ENCODE measurements at places on chromosomes 1 and 21.
A peak's percentile ranks its signal among the peaks of the same experiment; 100 is the strongest.

DNA sequence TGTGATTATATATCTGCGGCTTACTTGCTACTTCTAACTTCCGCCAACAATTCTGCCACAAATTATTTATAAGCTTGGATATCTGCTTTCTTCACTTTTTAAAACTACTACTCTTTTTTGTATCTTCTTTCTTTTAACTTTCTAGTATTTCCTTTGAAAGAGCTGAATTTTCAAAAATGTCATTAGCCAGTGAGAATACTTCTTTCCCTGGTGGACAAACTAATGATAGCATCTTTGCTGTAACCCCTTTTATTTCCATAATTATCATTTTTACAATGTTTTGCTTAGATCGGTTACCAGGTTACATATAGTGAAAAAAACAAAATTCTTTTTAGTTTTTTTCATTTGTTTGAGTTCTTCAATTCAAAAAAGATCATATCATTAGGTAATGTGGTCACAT is 355.9 kb upstream of the ADGRL4 start:
- no peak for DNase-seq

- peak; percentile 84 for DNase-seq
Observed at GRCh38 chr1:41776891-41777441, 141.8 kb downstream of the HIVEP3 start.

DNA sequence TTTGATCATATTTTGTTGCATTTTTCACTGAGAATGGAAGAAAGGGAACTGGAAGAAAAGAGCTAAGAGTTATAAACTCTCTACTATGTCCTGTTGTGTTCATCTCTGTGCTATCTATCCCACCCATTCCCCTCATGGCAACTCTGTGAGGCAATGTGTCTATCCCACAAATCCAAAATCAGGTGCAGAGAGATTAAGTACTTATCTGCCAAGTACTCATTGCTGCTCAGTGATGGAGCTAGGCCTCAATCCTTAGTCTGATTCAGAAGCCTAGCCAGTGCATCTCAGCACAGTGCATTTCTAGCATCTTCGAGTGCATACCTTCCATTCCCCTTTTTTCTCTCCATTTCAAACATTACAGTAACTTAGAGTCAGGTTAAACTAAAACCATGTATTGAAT is 270.6 kb downstream of the TPR start:
- no peak for DNase-seq

- DNase-seq = no peak
Observed at GRCh38 chr1:160550572-160551034, 27.5 kb upstream of the SLAMF6 start.

DNA sequence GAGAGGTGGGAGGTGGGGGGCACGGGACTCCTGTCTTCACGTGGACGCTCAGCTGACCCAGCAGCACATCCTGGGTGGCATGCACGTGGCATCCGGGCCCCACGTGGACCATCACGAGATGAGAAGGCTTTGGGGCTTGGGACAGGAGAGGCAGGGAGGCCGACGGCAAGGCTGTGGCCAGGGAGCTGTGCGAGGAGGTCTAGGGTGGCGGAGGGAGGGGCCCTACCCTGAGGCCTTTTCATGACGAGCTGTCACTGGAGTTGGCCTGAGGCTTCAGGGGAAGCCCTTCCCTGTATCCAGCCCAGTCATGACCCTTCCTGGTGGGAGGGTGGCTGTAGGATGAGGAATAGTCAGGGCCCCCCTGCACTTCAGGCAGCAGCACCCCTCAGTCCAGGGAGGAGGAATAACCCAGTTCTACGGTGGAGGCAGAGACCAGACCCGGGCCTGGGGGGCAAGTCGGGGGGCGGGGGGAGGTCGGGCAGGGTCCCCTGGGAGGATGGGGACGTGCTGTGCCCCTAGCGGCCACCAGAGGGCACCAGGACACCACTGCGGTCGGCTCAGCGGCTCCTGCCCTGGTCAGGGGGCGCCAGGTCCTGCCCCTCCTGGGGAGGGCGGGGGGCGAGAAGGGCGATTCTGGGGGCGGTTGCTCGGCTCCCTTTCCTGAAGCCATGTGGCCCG is 2.0 kb upstream of the PERM1 start:
- DNase-seq = peak; percentile 71

- no peak for DNase-seq
Observed at GRCh38 chr1:93111561-93111960, 32.5 kb downstream of the MTF2 start.

DNA sequence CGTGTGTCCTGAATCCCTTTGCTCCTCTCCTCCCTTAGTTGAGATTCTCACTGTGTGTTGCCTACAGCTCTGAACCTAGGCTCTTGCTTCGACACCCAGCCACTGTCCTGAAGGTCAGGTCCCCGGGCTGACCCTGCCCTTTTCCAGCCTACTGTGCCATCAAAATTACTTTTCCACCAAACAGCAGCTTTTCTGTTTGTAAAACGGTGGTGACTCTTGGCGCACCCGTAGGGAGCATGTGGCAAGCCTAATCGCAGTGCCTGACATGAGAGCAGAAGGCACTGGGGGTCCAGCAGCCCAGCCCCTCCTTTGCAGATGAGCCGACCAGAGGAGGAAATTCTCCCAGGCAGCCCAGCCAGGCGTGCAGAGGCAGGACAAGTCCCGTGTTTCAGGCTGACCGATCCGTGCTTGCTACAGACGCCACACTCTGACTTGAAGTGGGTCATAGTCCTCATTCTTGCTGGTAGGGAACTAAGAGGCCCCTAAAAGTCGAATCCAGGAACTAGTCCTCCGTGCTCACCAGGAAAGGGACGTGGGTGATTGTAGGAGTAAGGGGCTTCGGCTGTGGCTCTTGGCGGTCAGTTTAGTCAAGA is 6.8 kb downstream of the GPR137B start:
- no peak for DNase-seq

- DNase-seq = no peak
Observed at GRCh38 chr21:37483776-37484175, 117.2 kb downstream of the DYRK1A start.

DNA sequence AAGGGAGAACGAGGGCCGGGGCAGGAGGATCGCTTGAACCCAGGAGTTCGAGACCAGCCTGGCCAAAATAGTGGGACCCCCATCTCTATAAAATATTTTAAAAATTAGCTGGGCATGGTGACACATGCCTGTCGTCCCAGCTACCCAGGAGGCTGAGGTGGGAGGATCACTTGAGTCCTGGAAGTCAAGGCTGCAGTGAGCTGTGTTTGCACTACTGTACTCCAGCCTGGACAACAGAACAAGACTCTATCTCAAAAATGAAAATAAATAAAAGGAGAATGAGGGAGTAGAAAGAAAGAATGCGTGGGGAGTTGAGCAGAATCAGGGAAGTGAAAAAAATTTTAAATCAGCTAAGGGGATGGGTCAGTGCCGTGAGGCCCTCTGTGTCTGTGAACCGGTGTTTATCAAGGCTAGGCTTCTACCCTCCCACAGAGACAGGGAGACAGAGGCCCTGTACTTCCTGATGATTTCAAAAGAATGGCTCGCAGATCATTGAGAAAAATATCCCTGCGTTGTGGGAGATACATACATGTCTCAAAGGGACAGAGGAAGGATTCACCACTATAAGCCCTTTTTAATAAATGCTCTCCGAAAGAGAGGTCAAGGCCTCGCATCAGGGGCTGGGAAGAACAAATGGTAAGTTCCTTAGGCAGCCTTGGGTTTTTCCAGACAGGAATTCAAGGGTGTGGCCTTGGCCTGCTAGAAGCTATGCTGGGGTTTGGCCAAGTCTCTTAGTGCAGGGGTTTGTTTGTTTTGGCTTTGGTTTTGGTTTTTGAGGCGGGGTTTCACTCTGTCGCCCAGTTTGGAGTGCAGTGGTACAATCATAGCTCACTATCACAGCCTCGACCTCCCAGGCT is 20.7 kb downstream of the IL10RB start:
- no peak for DNase-seq

GRCh38 chr1:91916811-91917460 is 31.0 kb upstream of the TGFBR3 start:
- DNase-seq = no peak

DNA sequence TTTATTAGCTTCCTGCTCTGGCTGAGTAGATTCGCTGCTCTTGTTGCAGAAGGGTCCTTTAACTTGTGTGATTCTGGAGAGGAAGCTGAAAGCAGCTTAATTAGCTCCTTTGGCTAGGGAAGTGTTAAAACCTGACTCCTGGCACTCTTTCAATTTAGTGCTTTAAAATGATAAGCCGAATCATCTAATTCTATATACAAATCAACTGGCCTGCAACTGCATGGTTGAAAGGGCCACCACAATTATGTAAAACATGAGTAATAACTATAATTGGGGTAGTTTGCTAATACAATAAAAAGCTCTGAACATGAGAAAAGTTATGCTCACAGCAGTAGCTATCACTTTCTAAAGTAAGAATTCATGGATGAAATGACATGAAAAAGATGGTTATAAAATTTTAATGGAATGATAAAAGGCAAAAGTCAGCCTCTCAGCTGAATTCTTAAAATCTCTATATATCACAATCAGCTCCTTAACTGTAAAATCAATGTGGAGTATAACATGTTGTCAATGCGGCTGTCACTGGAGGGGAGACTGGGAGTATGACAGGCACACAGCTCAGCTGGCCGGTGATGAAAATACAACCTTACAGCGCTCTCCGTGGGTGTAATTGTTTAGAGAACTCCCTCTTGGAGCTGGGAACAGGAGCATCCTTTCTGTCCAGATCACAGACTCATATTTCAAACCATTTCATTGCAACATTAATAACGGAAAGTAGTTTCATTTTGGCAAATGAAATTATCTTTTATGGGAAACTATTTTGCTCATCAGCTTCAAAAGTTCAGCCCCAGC is 324.4 kb downstream of the KCTD3 start:
- DNase-seq = no peak

DNA sequence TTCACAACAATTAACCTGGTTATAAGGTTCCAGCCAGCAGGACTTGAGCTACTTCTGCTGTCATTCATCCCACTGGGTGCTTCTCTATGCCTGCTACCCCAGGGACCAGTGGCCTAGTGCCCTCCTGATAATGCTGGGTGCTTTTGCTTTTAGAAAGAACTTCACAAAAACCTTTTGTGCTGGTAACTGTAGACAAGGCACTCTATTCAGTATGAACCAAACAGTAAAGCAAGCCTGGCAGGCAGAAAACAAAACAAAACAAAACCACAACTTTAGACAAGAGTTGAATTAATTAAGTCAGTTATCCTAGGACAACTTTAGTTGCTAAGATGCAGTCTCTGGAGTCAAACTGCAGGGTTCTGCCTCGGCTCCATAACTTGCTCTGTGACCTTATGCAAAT is 61.9 kb upstream of the ADGRL2 start:
- no peak for DNase-seq

- DNase-seq = no peak
Observed at GRCh38 chr1:34864759-34865158, 5.2 kb upstream of the SMIM12 start.

DNA sequence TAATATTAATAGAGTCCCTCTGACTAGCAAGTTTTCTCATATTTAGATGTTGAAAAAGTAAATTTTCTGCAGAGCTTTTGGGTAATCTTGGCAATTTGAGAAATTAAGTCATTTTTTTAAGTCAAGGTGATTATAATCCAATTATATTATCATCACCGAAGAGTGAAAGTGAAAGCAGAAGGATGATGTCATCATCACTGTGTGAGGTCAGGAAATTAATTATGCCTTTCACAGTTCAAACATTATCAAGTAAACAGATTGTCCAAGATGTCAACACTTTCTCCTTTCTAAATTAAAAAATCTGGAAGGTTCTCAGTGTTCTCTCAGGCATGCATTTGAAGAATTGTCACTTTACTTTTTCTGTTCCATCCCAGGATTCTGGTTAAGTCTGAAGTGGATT is 296.0 kb downstream of the TBX15 start:
- DNase-seq = no peak

- DNase-seq = peak; percentile 66
Observed at GRCh38 chr1:183416850-183417771, 1.1 kb downstream of the NMNAT2 start.

- no peak for DNase-seq
Observed at GRCh38 chr1:235648407-235648907, 1.1 kb downstream of the GNG4 start.

DNA sequence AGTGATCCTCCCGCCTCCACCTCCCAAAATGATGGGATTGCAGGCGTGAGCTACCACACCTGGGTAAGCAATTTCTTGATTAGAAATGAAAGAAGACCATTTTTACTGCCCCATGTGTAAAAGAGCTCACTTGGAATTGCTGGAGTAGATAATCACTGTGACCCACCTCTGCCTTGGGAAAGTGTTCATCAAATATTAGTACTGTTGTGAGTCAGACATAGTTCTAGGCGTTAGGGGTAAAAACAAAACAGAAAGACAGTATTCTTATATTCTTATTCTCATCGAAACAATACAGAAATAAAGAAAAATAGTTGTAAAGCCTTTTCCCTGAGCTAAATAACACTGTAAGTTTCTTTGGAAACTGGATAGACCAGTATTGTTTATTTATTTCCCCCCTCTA is 36.2 kb downstream of the CELF3 start:
- no peak for DNase-seq

DNA sequence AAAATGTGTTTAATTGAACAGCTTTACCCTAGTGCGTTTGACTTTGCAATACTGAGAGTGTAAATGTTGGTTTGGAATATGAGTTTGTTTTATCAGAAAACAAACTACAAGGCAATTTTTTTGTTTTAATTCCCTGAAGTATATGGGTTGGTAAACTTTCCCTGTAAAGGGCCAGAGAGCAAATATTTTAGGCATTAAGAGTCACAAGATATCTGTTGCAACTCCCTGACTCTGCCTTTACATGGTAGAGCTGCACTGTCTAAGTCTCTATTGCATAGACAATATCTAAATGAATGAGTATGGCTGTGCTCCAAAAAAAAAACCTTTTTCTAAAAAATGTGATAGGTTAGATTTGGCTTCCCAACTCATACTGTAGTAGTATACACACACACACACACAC is 115.1 kb upstream of the PBX1 start:
- DNase-seq = no peak

GRCh38 chr21:37765221-37765900 is 150.9 kb downstream of the KCNJ6 start:
- no peak for DNase-seq

DNA sequence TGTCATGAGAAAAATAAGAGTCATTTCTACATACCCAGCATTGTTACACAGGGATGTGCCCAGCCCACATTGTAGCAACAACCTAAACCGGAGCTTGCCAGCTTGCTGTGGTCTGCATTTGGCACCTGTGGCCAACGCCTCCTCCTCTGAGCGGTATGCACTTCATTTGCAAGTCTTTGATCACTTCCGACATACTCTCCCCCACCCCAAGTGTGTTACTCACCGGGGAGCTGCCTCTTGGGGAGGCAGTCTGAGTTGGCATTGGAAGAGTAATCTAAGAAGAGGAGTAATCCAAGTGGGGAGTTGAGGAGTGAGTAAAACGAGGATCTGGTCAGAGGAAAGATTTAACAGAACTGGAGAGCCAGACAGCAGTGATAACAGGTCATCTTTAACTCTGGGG is 3.8 kb downstream of the BCL9 start:
- DNase-seq = no peak

- peak; percentile 80 for DNase-seq
Observed at GRCh38 chr1:27522432-27523336, 32.7 kb upstream of the WASF2 start.

All from posterior cingulate gyrus (tissue), 11 donors.